ENCODE measurements at places on chromosomes 16 and 17.
A peak's percentile ranks its signal among the peaks of the same experiment; 100 is the strongest.

- no peak for DNase-seq
Observed at GRCh38 chr17:20232611-20233010, 223.5 kb downstream of the SPECC1 start.

DNA sequence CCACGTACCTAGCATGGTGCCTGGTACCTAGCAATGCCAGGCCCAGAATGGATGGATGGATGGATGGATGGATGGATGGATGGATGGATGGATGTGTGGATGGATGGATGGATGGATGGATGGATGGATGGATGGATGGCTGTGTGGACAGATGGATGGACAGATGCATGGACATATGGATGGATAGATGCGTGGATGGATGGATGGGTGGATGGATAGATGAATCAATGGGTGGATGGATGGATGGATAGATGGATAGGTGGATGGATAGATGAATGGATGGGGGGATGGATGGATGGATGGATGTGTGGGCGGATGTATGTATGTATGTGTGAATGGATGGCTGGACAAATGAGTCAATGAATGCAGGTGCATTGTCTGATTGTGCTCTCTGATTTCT lies 12.6 kb downstream of the GPR139 start:
- no peak for DNase-seq

- DNase-seq: peak; percentile 49
Observed at GRCh38 chr17:57597531-57598453, 147.3 kb downstream of the CCDC182 start.

DNA sequence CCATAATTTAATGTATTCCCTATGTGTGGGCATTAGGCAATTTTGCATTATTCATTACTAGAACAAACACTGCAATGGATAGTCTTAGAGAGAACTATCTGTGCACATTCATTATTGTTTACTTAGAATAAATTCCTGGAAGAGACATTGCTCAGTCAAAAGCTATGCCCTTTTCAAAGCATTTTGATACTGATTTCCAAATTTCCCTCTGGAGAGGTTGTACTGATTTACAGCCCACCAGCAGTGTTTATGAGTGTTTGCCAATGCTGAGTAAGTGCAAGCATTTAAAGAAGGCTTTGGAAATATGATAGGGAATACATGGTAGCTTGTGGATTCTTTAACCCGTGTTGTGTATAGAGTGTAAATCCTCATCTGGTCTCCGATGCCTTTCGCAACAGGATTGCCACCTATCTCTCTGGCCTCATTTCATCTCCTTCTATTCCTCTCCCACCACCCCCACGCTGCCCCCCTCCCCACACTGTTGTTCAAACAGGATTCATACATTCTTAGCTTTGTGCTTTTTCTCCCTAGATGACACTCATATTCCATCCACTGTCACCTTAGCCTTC lies 33.4 kb upstream of the MMD start:
- DNase-seq: no peak

GRCh38 chr17:58219789-58220183 lies 731 bp upstream of the MKS1 start:
- DNase-seq: peak; percentile 50

DNA sequence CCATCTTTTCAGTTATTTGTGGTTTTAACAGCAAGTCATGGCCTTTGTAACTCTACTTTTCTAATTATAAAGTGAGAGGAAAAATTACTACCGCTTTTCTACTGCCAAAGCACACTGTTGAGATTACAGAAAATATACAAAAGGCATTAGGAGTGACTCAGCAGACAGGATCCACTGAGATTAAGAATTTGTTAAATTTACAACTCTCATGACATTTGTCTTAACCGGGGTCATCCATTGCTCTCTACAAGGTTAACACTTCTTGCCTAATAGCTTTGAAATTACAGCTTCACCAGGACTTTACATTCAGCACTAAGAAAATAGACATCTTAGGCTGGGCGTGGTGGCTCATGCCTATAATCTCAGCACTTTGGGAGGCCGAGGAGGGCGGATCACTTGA lies 93.4 kb downstream of the SSH2 start:
- DNase-seq: no peak

DNA sequence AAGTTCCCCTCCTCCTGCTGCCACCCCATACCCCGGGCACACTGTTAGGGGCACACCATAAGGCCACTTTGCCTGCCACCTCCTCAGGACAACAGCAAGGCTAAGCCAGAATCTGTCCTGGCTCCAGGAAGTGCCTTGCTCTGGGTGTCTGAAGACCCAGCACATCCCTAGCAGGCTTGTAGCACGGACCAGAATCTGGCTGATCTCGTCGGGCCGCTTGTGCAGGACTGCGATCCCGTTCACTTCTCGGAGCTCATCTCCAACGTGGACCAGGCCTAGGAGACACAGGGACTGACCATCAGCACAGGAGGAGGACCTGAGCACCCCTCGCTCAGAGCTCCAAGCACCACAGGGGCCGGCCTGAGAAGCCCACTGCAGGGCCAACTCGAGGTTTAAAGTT lies 7.4 kb downstream of the MPP3 start:
- DNase-seq: no peak

GRCh38 chr16:28586466-28586865 lies 10.4 kb downstream of the SULT1A2 start:
- DNase-seq: no peak

GRCh38 chr16:20899477-20900298 lies 470 bp downstream of the DCUN1D3 start:
- peak; percentile 8 for DNase-seq

GRCh38 chr17:61130330-61130729 lies 269.3 kb upstream of the TBX2 start:
- peak; percentile 76 for DNase-seq

DNA sequence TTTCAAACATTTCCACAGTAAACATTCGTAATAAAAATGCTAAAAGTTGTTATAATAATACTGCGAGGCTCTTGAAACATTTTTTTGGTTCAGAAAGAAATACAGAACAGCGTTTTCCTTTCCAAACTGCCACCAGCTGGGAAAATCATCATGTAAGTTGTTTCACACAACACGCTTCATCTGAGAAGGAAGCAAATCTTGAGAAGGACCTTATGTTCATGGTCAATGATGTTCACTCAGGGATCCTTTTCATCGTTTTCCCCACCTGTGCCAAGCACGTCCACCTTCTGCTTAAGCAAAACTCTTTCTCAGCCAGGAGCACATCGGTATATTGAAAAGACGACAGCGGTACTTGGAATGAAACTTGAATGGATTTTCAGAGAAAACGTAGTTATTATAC lies 274.5 kb upstream of the ELAC2 start:
- no peak for DNase-seq

DNA sequence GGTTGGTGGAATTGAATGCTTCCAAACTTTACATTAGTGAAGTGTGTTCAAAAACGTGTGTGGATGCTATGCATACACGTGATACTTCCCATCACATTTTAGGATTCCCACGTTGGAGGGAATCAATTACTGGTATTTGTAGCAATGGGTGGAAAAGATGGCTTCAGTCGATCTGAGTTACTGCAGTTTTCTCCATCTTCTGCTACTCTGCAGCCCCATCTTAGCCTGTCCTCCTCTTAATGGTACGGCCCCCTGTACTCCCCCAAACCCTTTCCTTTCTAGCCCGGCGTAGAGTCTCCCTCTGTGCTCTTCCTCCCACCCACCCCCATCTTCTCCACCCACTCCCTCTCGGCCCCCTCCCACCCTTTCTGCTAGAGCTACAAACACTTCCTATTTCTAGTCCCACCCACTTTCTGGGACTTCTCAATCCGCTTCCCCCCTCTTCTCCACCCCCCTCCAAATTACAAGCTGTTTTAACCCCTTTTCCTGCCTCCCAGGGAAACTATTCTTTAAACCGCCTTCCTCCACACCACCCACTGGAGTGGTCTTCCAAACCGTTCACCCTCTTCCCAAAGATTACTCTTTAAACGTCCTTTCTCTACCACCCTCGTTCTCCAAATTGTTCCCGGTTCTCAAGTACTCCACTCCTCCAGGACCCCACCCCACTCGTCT lies 1.1 kb downstream of the CHTF8 start:
- peak; percentile 49 for DNase-seq

DNA sequence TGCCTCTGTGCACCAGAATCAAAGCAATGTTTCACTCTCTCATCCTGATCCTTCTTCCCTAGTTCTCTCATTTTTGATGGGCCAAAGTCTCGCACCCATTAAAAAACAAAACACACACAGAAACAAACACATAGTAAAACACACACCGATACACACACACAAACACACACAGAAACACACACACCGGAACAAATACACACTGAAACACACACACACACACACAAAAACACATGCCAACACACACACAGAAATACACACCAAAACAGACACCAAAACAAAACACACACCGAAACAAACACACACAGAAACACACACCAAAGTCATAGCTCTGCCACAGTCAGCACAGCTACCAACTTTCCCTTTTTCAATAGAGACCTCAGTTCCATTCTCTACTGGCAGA lies 8.6 kb downstream of the HSPB9 start:
- DNase-seq: no peak

- no peak for DNase-seq
Observed at GRCh38 chr16:57559072-57559790, 16.8 kb downstream of the ADGRG5 start.

GRCh38 chr17:4949321-4950074 lies 1.2 kb upstream of the PFN1 start:
- DNase-seq: peak; percentile 15

DNA sequence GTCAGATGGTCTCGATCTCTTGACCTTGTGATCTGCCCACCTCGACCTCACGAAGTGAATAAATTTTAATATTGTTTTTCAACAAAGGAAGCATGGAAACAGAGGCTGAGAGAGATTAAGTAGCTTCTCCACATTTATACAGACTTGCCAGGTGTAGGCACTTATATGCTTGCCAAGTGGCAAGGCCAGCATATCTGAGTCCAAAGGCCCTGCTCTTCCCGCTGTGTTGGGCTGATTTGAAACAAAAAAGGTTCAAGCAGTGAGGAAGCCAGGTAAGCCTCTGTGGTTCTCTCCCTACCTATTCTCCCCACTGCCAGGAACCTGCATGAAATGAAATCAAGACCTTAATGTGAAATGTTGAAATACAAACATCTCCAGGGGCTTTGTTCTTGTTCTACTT lies 7.5 kb upstream of the SLC6A4 start:
- DNase-seq: no peak

DNA sequence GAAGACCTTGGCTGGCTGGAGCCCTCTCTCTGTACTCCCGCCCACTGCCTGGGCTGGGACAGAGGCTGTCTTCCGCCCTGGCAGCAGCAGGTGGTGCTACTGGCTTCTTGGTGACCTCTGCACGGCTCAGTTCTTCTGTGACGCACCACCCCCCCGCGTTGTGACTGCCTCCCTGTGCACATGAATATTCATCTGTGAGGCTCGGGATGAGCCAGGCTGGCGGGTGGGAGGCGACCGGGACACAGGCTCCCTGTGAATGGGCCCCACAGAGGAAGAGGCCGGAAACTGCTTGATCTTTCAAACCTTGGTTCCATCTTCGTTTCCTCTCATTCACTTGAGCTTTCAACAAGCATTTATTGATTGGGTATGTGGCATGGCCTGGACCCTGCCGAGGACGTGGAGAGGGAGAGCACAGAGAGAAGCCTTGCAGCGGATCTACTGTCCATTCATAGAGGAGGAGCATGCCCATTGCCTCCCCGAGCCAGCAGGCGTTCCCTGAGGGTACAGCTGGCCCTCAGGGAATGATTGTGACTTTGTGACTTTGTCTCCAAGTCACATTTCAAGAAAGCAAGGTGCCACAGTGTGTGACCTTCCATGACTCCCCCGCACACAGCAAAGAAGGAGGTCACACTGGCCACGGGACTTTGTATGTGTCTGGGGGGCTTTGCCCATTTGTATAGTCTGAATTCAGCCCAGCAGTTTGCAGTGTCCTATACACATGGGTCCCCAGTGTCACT lies 45.0 kb downstream of the B9D1 start:
- no peak for DNase-seq

DNA sequence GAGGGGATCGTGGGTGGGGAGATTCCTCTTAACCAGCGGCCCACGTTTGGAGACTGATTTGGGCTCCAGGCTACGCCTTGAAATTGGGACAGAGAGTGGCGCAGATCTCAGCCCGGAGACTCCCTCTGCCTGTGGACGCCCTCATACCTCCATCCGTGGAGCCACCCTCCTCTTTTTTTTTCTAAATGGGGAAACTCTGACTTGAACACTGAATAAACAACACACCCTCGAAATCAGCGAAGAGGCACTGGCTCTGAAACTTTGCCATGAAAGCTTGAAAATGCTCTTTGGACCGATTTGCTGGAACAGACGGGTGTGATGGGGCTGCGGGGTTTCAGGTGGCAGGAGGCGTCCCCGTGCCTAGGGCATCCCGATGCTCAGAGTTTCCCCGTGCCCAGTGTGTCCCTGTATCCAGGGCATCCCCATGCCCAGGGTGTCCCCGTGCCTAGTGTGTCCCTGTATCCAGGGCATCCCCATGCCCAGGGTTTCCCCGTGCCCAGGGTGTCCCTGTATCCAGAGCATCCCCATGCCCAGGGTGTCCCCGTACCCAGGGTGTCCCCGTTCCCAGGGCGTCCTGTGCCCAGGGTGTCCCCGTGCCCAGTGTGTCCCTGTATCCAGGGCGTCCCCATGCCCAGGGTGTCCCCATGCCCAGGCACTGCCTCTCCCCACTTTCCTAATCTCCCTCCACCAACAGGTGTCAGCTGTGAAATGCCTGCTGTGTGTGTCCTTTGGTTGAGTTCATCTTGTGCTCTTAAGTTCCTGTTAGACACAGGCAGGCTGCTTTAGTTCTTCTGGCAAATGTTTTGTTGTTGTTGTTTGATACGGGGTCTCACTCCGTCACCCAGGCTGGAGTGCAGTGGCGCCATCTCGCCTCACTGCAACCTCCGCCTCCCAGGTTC lies 187.0 kb downstream of the SEC14L1 start:
- no peak for DNase-seq

GRCh38 chr17:79797492-79798298 lies 818 bp upstream of the CBX8 start:
- DNase-seq: no peak

DNA sequence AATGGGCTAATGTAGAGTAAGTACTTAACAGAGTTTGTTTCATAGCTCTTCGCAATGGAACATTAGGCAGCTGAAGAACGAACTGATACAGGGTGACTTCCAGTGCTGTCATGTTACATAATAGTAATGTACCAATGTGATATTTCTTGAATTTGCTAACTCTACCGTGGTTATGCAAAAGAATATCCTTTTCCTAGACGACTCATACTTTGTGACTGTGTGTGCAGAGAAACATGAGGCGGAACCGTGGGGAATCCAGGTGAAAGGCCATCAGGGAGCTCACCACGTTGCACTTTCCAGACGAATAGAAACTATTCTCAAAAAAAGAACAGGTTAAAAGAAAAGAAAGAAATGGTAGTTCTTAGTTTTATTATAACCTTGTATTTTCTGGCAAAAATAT lies 13.2 kb downstream of the NOB1 start:
- DNase-seq: peak; percentile 33

DNA sequence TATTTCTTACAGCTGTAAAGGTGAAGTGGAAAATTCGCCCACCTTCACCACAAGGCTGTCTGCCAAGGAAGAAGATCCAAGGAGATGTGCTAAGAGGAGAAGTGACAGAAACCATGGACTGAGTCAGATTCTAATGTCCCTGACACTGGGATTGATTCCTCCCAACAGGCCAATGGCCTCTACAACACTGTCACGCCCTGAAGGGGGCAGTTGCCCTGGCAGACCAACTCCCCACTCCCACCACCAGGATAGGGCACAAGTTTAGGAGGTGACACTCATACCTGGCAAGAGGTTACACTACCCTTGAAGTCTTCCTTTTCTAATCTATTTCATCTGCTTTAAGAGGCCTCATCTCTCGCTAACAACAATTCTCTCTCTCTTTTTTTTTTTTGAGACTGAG lies 16.1 kb downstream of the PIP4K2B start:
- DNase-seq: no peak
